Stimulated activated CD4-positive, alpha-beta T cell treated with anti-CD3 and anti-CD28 coated beads, Interleukin-4, amount 100 ng/mL, for 1 hour (primary cell): ENCODE measurements at places on chromosomes 4 and X.

DNA sequence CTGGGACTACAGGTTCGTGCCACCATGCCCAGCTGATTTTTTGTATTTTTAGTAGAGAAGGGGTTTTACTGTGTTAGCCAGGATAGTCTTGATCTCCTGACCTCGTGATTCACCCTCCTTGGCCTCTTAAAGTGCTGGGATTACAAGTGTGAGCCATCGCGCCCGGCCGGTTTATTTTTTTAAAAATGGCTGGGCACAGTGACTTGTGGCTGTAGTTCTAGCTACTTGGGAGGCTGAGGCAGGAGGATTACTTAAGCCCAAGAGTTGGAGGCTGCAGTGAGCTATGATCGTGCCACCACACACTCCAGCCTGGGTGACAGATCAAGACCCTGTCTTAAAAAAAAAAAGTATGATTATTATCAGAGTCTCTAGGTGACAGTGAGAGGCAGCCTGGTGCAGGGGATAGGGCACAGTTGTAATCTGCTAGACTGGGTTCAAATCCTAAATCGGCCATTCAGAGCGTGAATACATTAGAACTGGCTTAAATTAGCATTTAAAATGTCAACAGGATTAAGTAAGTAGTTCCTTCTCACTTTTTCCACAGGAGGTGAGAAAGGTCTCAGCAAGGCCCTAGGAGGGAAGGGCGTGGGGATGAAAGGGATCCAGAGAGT lies 435 bp upstream of the MGST2 start:
- no peak for DNase-seq

DNA sequence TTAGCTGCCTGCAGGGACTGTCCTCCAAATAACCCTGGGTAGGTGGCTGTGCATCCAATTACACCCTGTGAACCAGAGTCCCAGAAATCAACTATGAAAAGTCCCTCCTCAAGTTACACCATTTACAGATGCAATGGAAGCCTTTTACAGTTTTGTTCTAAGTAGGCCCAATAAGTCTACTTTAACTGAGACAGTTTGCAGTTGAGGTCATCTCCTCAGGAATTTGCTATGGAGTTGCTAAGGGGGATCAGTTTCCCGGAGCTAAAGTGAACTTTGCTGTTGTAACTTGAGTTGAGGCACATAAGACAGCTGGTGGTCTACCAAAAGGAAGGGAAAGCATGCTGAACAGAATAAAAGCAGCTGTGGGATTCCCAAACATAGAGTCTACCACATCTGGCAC lies 121.6 kb upstream of the STK26 start:
- DNase-seq = no peak

- DNase-seq = no peak
Measured at GRCh38 chr4:31020363-31020762, 300.2 kb downstream of the PCDH7 start.

DNA sequence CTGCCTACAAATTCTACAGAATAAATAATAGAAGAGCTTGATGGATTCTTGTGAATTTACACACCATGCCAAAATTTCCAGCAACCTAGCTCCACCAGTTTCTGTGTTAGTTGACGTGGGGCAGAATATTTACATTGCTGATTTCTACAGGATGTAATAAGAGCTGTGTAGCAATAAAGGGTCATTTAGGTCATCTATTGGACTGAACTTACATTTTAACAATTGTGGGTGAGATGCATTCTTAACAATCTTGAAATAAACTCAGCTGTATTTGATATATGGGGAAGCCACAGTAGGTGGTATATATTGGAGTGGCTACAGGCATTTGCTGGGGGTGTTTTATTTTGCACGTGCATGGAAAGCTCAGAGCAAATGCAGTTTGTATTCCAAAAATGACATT lies 655.3 kb downstream of the IQCM start:
- no peak for DNase-seq

DNA sequence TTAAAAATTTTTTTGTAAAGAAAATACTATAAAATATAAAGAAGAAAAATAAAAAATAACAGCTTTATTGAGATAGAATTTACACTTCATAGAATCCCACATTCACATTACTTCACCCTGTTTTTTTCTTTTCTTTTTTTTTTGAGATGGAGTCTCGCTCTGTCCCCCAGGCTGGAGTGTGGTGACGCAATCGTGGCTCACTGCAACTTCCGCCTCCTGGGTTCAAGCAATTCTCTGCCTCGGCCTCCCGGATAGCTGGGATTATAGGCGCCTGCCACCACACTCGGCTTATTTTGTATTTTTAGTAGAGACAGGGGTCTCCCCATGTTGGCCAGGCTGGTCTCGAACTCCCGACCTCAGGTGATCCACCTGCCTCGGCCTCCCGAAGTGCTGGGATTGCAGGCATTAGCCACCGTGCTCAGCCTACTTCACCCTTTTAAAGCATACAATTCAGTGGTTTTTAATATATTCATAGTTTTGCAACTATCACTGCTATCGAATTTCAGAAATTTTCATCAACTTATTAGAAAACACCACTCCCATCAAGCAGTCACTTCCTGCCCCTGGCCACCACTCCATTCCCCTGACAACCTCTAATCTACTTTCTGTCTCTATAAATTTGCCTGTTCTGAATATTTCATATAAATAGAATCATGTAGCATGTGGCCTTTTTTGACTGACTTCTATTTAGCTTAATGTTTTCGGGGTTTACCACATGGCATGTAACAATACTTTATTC lies 48.7 kb downstream of the TMEM131L start:
- DNase-seq = no peak

GRCh38 chr4:76856243-76857073 lies 41.5 kb downstream of the SOWAHB start:
- DNase-seq = no peak

GRCh38 chr4:11264841-11265240 lies 163.9 kb downstream of the HS3ST1 start:
- no peak for DNase-seq

GRCh38 chr4:5206016-5206790 lies 154.9 kb downstream of the STK32B start:
- no peak for DNase-seq

GRCh38 chr4:120770897-120771296 lies 151.6 kb downstream of the PRDM5 start:
- no peak for DNase-seq
